ENCODE measurements at places on chromosomes 7 and 10.
A peak's percentile ranks its signal among the peaks of the same experiment; 100 is the strongest.

DNA sequence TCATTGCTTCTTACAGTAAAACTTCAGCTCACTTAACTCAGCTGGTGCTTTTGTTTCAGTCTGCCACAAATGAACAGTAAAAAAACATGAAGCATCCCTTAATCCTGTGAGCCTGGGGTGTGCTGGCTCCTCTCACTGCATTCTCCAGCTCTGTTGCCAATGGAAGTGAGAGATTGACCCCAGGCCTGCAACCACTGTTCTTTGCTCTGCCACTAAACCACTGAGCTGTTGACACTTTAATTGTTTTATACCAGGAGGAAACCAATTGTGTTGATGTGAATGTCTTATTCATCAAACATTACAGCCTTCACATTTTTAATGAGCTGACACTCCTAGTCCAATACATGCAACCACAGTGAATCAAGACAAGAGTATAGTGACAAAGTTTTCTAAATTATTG is 69.4 kb upstream of the FZD1 start:
- no peak for DNase-seq

- no peak for DNase-seq
Measured at GRCh38 chr7:148563583-148564274, 26.8 kb upstream of the C7orf33 start.

DNA sequence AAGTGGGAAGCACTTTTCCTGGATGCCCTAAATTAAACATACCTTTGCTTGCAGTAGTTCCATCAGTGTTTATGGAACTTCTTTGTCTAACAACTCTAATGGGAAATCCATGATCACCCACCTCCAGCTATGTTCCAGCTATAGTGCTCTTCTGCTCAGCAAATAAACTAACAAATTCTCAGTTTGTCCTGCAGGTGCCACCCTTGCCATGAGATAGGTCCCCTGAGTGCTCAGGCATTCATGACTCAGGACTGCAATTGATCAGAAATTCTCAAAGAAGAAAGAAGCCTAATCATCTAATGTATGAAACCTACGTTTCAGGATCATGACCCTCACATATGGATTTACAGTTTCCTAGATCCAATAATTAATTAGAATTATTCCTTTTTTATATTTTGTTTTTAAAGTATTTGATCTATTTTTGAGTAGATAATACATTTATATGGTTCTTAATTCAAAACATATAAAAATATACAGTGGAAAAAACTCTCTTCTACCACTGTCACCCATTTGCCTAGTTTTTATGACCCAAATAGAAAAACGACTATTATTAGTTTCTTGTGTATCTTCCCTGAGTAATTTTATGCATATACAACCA is 48.7 kb upstream of the DYNC1I1 start:
- DNase-seq, result no peak

- DNase-seq, result no peak
Measured at GRCh38 chr7:139895141-139895829, 66.2 kb downstream of the TBXAS1 start.

GRCh38 chr7:3117081-3117480 is 73.4 kb upstream of the CARD11 start:
- DNase-seq, result no peak

DNA sequence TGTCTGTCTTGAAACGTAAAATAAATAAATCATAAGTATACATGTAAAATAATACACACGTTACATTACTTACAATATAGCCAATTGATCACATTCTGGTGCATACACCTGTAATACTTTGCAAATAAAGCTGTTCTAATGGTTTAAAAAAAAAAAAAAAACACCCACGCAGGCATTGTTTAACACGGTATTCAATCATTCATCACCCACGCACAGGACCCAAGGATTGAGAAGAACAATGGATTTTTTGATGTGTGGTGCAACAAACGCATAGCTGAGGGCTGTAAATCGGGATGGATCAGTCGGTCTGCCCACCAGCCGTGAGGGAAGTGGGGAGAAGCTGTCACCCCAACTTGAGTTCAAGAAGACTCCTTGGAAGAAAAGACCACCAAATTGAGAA is 8.7 kb downstream of the PITRM1 start:
- DNase-seq, result no peak

DNA sequence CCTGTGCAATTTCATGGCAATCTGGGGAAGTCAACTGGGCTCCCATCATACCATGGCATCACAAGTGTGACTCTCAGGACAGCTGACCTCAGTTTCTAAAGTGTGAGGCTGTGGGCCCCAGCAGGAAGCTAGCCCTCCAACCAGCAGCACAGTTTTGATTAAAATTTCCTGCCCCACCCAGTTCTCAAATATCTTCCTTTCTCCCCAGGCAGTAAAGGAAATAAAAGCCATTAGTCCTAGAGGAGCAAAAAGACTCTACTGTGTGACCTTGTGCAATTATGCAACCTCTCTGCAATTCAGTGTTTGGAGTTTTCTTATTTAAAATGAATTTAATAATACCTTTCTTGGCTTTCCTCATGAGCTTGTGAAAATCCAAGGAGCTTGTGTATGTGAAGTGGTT is 143.1 kb upstream of the CDCA7L start:
- DNase-seq, result no peak

- DNase-seq, result no peak
Measured at GRCh38 chr7:33982425-33982786, 77.1 kb downstream of the BMPER start.

DNA sequence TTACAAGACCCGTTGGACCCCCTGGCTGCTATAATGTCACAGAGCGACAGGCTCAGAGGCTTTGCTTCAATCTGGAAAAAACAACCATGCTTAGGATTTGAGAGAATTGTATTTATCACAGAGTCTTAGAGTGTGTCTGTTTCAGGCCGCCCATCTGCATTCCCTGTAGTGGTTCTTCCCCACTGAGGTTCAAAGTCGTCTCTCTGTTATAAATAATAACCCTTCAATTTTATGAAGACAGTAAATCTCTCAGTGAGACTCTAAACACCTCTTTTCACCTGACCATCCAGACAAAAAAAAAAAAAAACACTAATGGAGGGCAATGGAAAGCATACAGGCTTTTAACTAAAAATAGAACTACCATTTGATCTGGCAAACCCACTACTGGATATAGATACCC is 565.4 kb upstream of the AUTS2 start:
- no peak for DNase-seq

- no peak for DNase-seq
Measured at GRCh38 chr7:137606061-137606674, 240.6 kb downstream of the DGKI start.

- no peak for DNase-seq
Measured at GRCh38 chr10:28593811-28594210, 60.9 kb downstream of the WAC start.

GRCh38 chr10:86580521-86580891 is 58.9 kb upstream of the WAPL start:
- DNase-seq, result no peak

DNA sequence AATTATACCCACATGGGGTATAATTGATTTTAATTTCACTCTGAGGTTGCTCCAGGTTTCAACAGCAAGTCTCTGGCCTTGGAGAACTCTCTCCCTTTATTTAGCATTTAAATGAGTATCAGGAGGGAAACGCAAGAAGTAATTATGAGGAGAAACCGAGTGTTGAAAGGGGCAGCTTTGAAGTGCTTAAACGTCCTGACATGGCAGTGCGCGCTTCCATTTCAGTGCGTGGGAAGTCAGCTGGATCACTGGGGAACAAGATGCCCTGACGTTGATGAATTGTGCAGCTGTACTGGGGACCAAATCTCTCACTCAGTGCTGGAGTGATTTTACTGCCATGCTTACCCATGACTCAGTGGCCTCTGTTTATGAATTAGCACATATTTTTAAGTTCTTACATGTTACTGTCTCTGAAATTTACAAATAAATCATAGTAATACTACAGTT is 106.0 kb upstream of the PRR15 start:
- DNase-seq, result no peak

DNA sequence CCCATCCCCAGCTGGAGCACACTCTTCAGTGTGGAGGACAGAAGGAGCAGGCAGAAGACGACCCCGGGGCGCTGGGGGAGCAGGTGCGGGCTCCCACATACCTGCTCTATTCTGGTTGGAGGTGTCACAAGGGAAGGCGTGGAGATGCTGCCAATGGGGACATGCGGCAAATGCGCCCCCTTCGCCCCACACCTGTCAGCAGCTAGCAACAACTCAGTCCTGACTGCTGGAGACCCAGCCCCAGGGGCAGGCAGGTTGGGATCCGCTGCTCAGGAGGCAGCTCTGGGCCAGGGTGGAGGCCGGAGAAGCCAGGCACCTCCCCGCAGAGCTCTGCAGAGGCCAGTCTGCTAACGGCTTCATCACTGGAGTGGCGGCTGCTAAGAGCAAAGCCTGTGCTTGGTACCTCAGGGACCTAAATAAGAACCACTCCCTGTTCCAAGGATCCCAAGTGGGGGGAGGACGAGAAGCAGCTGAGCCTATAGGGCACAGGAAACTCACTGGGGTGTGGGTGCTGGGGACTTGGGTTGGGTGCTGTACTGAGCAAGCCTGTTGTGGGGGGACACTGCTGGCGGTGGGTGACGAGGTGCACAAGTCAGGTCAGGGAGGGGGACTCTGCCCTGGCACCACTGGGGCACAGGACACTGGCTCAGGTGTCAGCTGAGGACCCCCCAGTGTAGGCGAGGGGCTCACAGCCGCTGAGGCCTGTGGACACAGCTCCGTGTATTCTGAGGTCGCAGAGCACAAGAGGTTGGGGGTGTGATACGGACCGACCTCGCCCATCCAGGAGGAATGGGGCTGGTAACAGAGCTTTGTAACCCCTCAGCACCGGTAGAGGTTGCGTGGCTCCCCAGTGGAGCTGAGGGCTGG is 19.2 kb upstream of the GPR146 start:
- no peak for DNase-seq

- DNase-seq, result no peak
Measured at GRCh38 chr10:66678521-66678920, 247.3 kb upstream of the LRRTM3 start.

DNA sequence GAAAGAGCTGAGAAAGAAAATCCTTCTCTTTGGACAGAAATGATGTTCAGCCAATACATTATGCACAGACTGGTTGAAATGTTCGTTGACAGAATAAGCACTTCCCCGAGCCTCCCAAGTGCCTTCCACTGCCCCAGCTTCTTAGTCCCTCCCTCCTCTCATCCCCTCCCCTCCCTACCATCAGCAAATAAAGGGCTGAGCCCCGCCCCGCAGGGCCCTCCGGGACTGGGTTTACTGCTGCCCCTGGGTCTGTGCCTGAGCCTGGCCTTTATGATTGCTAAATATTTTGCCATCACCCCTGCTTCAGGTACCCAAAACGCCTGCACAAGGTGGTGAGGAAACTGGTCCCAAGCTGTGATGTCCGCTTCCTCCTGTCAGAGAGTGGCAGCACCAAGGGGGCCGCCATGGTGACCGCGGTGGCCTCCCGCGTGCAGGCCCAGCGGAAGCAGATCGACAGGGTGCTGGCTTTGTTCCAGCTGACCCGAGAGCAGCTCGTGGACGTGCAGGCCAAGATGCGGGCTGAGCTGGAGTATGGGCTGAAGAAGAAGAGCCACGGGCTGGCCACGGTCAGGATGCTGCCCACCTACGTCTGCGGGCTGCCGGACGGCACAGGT is 28.1 kb downstream of the HKDC1 start:
- DNase-seq, result no peak

- no peak for DNase-seq
Measured at GRCh38 chr10:91613411-91614187, 19.3 kb downstream of the PPP1R3C start.

GRCh38 chr7:122143376-122143750 is 686 bp downstream of the AASS start:
- no peak for DNase-seq

- no peak for DNase-seq
Measured at GRCh38 chr7:22252016-22252415, 104.9 kb downstream of the RAPGEF5 start.

DNA sequence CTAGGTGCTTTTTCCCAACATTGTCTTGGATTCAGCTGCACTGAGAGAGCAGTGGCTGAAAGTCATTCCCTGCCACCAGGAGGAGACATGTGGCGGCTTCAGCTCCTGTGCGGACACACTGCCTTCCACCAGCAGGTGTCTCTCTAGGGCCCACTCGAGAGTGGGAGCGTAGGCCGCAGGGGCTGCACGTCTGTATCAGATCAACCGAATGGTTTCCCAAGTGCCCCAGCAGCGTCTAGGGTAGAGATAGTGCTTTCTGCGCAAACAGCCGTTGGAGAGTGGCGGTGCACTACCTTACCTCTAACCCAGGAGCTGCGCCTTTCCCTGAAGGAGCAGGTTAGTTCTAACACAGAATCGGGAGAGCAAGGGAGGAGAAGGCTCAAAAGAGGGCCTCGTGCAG is 31.7 kb downstream of the PAPOLB start:
- DNase-seq, result peak; percentile 17

DNA sequence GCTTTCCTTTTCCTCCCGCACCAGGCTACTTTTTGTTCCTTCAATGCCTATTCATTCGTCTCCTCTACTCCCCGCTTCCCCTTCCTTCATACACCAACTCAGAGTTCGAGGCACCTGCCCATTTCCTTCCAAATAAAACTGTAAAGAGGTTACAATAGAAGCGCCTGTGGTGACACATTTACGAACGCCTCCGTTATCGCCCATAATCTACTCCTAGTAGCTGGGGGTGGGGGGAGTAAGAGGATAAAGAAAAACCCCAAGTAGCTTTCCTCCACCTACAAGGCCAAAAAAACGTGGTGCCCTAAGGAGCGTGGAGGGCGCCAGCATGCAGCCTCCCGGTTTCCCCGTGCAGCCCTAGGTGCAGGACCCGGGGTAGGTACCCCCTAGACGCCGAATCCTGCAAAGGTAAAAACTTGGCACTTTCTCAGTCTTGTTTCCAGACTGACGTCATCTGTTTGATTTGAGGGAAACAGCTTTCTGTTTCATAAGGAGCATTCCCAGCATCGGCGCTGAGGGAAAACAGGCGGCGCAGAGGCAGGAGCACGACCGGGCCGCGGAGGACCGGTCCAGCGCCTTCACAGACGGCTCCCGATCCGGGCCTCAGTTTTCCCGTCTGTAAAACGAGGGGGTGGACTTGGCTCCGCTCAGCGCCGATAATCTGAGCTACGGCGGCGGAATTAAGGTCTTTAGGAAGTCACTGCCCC is 922 bp downstream of the PPA1 start:
- DNase-seq, result peak; percentile 39

GRCh38 chr10:107340326-107340725 is 175.8 kb upstream of the SORCS1 start:
- DNase-seq, result no peak

- DNase-seq, result no peak
Measured at GRCh38 chr7:110889335-110889734, 201.6 kb upstream of the LRRN3 start.

Data from stimulated activated CD4-positive, alpha-beta T cell treated with anti-CD3 and anti-CD28 coated beads, TNF-alpha, amount 100 ng/mL, for 4 hours (primary cell).